ENCODE measurements at places on chromosomes 2 and 18. TPM values are rescaled to one million over a fixed set of nuclear protein-coding genes. Genes with fewer than 3 reads are reported as not detected.

DNA sequence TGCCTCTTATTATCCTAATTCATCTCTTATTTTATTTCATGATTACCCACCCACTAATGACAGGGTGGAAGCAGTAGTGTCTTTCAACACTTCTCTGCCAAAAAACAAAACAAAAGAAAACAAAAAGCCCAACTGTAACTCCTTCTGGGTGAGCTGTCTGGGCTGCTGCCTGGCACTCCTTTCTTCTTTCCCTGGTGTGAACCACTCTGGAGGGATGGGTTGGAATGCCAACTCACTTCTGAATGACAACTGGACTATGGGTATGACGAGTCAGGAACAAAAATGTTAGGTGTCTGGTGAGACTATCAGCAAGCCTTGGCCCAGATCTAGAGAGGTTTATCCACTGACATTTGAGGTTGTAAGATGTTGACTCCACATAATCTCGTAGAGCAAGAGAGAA is 88.3 kb upstream of the ITGB6 start:
- no peak for DNase-seq

GRCh38 chr2:128691526-128691925 is 372.9 kb upstream of the HS6ST1 start:
- no peak for DNase-seq

DNA sequence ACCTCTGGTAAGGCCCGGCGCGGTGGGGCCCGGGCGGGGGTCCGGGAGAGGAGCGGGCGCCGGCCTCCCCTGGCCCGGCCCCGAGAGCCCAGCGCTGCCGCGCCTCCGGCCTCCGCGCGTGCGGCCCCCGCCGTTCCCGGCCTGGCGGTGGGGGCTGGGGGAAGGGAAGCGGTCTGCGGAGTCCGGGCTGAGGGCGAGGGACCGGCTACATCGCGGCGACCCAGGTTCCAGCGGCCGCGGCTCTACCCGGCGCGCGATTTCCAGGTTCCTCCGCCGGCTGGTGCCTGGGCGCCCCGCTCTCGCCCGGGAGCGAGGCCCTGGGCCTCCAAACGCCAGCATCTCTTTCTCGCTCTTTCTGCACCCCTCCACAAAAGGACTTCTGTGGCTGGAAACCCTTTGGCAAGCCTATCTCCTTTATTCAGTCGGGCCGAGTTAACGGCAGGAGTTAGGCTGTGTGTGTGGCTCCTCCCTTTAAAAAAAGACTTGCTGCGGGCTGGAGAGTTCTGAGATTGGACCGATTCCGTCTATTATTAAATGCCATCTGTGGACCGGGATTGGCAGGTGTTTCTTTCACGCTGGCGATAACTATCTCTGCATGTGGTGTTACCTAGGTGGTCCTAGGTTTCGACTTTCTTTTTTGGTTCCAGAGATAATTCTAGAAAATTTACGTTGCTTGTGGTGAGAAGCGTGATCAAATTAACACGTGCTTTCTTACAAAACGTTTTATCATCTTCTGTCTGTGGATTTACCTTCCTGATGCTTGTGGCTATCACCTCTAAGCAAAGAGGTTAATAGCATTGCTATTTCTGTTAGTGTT is 592 bp downstream of the ME2 start:
- DNase-seq = no peak

GRCh38 chr2:234292962-234293243 is 204.0 kb downstream of the ARL4C start:
- no peak for DNase-seq

- DNase-seq = no peak
These were observed 18.8 kb upstream of the TMX3 start for GRCh38 chr18:68733707-68734106.

Gene ANKRD29
- polyA plus RNA-seq = 5.1 TPM
